Cardiac fibroblast (primary cell): ENCODE measurements at places on chromosomes 11 and 22.

DNA sequence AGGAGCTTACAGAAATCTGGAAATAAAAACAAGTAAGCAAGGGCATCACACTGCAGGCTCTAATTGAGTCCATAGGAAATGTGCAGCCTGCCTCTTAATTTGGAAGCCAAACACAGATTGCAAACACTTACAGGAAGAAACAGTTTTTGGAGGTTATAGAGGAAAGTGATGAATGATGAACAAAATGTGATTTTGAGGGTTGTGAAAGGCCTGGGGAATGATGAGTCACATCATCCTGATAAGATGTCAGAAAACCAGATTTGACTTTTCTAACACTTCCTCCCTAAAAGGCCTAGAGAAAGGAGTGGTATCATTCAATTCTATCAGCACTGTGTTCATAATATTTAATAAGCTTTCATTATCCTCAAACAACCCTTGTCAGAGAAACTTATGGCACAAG is 96.6 kb upstream of the POU2AF2 start:
- DNase-seq = peak; percentile 21

DNA sequence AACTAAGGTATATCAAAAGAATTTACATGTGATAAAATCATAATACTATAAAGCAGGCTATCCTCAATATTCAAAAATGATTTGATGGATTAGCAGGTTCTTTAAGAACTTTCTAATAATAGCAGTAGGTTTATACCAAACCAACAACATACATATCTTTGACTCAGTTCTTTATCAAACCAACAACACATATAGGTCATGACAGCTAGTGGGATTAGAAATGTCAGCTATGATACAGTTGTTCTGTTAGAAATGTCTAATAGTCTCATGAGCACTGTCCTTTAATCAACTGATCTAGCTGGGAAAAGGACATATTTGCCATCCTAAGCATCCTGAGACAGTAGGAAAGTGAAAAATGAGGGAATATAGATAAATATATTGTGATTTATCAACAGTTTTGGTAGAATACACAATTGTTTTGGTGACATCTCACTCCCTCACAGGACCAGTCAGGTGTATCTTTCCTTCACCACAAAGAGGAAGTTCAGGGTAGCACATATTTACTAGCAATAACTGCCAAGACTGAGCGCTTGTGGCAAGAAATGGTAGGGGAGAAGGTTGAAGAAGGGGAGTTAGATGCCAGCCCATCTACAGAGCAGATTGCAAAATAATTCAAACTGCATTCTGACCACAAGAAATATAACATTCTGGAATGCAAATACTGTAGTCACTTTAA is 90.8 kb upstream of the APOA1 start:
- DNase-seq = no peak

GRCh38 chr11:119359365-119360214 is 13.1 kb upstream of the MFRP start:
- DNase-seq = no peak

DNA sequence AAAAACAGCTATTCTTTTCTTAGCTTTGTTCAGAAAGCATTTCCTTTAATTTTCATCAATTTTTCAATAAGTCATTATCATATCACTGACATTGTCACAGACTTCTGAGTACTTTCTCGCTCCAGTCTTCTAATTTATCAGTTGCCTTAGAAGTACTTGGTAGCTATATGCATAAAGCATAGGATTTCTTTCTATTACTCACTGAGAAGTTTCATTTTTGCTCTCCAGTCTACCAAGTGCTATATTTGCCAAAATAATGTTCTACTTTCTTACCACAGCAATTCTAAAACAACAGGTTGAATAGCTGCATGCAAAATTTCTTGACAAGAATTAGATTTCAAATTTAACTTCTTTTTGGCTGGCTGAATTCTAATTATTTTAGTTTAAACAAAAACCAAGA is 116.3 kb downstream of the STK33 start:
- no peak for DNase-seq

DNA sequence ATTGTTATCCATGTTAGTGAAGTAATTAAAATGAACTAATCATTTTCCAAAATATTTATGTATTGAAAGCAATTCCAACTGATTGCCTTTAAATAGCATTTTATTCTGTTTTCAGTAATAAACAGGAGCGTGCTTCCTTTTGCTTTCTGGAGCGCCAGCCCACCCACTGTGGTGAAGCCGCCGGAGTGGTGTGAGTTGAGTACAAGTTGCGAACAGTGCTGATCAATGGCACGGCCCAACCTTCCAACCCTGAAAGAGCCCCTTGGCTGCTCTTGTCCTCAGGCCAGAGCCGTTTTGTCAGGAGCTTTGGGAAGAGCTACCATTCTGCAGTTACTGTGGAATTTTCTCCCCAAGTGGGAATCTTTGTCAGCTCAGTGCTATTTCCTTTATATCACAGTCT is 42.8 kb downstream of the NTM start:
- no peak for DNase-seq

- no peak for DNase-seq
These were observed 28.4 kb upstream of the SIK2 start for GRCh38 chr11:111573821-111574249.

GRCh38 chr11:47186076-47186699 is at the start of gene PACSIN3:
Gene PACSIN3, minus strand, starts transcription at chr11:47186434. Its CDS starts 3,707 bp downstream, at chr11:47182727.
- peak; percentile 45 for DNase-seq

DNA sequence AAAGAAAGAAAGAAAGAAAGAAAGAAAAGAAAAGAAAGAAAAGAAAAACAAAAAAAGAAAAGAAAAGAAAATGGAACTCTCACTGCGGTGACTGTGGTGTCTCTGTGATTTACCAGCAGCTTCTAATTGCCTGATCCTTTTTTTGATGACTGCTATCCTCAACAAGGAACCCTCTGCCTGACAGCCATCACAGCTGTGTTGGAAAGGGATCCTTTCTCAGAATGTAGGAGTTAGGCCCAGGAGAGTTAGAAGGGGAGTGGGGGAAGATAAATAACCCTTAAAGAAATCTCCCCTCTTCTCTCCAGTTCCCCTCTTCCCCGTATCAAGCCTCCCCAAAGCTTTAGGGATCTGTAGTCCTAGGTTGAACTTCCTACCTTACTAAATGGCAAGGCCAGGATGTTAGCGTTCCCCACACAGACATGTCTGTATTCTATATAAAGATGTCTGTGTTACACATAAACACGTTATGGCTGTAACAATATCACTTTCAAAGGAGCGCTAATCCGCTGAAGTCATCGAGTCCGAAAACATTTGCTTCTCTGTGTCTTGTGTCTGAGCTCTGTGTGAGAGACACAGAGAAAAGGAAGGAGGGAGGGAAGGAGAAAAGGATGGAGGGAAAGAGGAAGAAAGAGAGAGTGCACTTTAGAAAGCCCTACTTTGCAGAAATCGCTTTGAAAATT is 26.8 kb upstream of the WT1 start:
- DNase-seq = no peak

- peak; percentile 71 for DNase-seq
These were observed 1.1 kb upstream of the FBXO7 start for GRCh38 chr22:32473388-32473952.

- DNase-seq = no peak
These were observed 23.4 kb downstream of the CELSR1 start for GRCh38 chr22:46513908-46514550.

DNA sequence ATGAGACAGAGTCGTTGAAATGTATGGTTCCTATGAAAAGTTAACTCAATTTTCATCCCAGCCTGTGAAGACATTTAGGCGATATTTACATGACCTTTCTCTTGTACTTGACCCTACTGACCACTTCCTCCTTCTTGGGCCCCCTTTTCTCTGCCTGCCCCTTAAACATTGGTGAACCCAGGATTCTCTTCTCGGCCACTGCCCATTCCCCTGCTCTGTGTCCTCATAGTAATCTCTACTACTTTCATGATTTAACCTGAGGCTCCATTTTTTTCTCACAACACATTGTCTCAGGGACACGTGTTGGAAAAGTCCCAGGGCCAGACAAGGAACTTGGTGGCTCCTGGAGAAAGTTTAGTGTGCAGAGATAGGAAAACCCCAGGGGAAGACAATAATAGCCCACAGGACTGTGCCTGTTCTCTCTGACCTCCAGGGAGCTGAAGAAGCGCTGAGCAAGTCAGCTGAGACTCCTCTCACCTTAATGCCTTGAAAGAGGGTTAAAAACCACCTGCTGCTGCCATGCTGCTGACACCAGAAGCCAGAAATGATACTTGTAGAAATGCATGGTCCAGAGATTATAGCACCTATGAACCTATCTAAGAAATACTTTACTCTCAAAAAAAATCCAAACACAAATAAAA is 42.5 kb upstream of the SPATA19 start:
- DNase-seq = no peak

DNA sequence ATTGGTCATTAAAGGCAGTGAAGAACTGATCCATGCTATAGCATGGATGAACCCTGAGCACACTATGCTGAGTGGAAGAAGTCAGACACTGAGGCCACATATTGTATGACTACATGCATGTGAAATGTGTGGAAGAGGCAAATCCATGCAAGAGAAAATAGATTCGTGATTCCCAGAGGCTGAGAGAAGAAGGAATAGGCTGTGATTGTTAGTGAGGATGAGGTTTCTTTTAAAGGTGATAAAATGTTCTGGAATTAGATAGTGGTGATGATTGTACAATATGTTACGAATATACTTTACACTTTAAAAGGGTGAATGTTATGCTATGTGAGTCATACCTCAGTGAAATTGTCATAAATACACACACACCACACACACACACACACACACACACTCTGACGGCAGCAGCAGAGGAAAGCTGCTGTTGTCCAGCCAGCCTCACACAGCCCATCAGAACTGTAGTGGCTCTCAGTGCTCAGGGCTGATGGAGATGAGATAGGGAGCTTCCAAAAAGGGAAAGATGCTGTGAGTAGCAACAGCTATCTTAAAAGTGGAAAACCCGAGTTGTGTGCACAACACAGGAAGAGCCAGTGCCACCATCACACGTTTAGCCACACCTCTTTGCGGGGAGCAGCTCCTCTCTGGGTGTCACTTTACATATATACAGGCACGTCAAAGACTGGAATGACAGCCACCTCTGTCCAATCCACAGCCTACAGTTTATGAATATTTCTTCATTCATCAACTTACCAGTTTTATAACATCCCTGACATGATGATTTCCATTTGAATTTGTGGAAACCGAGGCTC is 153.0 kb downstream of the SPATA19 start:
- DNase-seq = no peak

GRCh38 chr11:80214413-80214812 is 773.6 kb upstream of the TENM4 start:
- DNase-seq = no peak

GRCh38 chr11:3865388-3866193 is 10.1 kb downstream of the STIM1 start:
- peak; percentile 76 for DNase-seq

DNA sequence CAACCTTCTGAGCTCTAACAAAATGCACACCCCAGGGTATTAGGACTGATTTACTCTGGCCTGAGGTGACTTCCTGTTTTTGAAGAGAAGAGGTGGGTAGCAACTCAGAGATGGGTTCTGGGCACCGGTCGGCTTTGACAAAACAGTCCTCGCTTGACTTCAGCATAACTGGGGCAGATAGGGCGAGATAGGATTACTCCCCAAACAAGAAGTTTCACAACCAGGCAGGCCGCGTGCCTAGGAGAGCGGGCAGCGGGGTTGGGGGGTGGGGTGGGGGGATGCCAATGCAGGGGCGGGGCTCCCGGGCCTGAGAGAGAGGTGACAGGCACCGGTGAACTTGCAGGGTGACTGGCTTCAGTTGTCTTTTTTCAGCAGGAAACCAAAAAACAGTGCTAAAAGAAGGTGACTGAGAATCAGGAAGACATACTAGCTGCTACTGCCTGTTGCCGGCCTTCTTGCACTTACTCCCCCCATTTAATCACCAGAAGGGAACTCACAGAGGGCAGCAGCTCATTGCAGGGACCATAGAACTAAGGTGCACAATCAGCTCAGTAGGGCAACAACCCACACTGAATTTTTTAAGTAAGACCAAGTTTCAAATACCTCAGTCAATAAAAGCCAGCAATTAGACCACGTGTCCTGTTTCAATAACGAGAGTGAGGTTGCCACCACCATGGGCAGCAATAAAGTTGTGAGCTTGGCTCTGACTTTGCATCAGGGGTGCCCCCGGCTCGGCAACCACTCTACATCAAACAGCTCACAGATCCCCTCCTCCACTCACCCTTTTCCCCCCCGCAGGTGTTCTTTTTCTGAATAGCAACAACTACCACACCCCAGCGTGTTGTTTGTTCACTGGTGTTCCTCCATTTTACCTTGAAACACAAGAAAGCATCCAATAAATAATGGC is 37.2 kb upstream of the ETS1 start:
- DNase-seq = no peak

- DNase-seq = no peak
These were observed at the start of the genes BSCL2 and GNG3 for GRCh38 chr11:62707277-62707861. Gene BSCL2, minus strand, starts transcription at chr11:62707424. Its CDS starts 229 bp downstream, at chr11:62707195. Gene GNG3, plus strand, starts transcription at chr11:62707676. Its CDS starts 620 bp downstream, at chr11:62708296.

DNA sequence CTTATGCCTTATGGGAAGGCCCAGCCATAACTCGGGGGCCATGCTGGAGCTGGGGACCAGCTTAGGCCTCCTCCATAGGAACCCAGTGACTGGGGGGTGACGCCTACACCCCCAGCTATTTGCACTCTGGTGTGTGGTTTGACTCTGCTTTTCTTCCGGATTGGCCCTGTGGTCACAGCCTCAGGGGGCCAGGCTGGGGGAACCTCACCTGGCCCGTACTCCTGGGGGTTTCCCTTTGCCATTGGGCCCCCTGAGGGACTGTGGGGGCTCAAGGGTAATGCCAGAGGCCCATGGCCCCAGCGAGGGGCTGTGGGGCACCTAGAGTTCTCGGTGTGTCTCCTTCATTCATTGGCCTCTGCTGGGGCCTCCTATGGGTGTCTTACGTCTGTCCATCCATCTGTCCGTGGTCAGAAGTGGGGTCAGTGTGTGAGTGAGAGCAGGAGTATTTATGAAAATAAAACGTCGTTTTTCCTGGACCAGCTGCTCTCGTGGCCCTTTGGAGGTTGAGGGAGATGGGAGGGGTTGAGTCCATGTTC is 6.3 kb upstream of the SH3BP1 start:
- DNase-seq = no peak

- DNase-seq = no peak
These were observed 28.3 kb upstream of the SMIM35 start for GRCh38 chr11:118115048-118115447.

DNA sequence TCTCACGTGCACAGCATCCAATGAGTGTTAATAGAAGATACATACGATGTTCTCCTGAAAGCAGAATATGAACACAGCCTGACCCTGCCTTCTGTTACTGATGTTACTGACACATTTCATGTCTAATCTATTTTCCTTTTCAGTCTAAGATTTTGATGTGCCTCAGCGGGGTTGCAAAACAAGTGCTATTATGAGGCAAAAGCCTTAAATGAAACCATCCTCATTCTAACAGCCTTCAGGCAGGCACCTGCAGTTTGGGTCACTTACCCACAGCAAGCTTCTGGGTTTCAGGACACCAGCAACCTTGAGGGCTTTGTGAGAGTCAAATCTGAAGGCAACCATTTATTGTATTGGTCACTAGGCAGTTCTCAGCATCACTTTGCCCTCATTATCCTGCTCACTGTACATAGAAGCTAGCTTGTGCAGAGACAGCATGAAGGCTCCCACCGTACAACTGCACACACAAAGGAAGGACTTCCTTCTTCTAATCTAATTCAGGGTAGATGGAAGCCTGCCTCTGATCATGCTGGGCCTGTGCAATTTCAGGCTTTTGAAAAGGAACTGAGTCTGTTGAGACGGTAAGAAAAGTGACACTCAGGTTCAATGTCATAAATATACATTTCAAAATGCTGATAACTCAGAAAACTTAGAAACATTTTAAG is 183.2 kb upstream of the PITPNB start:
- DNase-seq = no peak

- no peak for DNase-seq
These were observed 27.2 kb downstream of the ACAT1 start for GRCh38 chr11:108148556-108148955.

GRCh38 chr11:111944139-111944538 is 7.0 kb downstream of the DIXDC1 start:
- peak; percentile 93 for DNase-seq

- no peak for DNase-seq
These were observed 24.6 kb upstream of the TESMIN start for GRCh38 chr11:68775951-68776388.
